Gastroesophageal sphincter (tissue), 4 donors: ENCODE measurements at places on chromosomes 16 and 17. TPM values are rescaled to one million over a fixed set of nuclear protein-coding genes. Genes with fewer than 3 reads are reported as not detected.

The GUCY2D gene
- total RNA-seq: not detected

DNA sequence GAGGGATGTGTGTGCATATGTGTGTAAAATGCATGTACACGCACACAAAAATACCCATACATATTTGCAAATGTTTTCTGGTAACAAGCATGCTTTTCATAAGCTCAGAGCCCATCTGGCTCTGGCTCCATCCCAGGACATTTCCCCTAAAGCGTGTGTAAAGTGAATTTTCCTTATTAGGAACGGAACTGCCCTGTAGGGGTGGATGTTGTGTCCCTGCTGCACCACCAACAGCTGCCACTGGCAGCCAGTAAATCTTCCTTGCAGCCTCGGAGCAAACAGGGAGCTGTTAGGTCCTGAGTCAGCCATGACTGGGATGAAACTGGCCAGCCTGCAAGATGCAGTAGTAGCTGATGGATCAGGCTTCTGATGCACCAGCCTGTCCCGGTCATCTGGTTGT, 393.5 kb downstream of the UTP18 start:
- ATAC-seq: no peak

- no peak for ATAC-seq
Measured at GRCh38 chr16:89174055-89174827, 2.7 kb downstream of the CDH15 start.

The COQ7 gene
- total RNA-seq: 37.8 TPM

DNA sequence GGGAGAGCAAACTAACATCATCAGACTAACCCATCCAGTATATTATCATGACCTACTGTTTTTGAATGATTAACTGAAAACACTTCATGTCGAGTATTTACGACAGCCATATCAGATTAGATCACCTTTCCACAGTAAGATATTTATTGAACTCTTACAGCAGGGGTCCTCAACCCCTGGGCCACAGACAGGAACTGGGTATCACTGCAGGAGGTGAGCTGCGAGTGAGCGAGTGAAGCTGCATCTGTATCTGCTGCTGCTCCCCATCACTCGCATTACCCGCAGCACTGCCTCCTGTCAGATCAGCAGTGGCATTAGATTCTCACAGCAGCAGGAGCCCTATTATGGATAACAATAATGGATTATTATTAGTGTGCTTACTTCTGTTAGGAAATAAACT, 59.5 kb downstream of the NETO2 start:
- no peak for ATAC-seq

The DGKE gene
- 9.9 TPM for total RNA-seq

The LRRC36 gene
- total RNA-seq: not detected

- no peak for ATAC-seq
Measured at GRCh38 chr16:6009151-6009550, 911.6 kb upstream of the EEF2KMT start.

The KRT27 gene
- not detected for total RNA-seq

DNA sequence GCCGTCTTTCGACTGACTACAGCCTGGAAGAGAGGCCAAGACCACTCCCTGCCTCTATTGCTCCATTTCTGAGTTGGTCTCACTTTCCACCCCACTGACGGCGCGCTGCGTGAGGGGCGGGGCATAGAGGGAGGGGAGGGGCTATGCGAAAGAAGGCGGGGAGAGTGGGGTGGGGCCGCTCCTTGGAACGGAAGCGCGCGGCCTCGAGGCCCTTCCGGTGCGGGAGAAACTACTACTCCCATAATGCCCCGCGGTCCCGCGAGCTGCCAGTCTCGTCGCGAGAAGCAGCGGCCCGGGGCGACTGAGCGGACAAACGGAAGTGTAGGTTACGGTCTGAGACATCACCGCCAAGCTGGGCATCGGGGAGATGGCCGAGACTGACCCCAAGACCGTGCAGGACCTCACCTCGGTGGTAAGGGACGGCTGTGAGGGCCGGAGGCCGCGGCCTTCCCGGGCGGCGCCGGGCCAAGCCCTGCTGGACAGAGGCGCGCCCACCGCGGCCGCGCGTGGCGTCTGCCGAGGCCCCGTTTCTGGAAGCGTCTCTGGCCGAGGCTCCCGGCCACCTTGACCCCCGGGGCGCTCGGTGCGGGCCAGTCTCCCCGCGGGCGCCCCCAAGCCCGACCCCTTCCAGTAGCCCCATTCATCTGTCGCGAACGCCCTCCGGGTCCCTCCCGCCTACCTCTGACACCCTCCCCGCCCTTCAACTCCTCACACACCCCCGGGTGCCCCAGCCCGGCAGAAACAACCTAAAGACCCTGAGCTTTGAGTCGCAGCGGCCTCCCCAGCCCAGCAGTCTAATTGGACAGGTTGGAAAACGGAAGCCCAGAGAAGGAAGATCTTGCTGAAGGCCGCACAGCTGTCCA, at the start of gene HSBP1:
TSS of gene HSBP1 (plus strand) at position 269 of the 863 bp plus-strand sequence. CDS start at position 368, 99 bp downstream.
- peak; percentile 97 for ATAC-seq

GRCh38 chr17:27430882-27431491, 25.3 kb upstream of the KSR1 start:
- no peak for ATAC-seq

GRCh38 chr17:17692353-17693252, 11.3 kb downstream of the RAI1 start:
- no peak for ATAC-seq

The PRR35 gene
- not detected for total RNA-seq

The TAT gene
- total RNA-seq: not detected

DNA sequence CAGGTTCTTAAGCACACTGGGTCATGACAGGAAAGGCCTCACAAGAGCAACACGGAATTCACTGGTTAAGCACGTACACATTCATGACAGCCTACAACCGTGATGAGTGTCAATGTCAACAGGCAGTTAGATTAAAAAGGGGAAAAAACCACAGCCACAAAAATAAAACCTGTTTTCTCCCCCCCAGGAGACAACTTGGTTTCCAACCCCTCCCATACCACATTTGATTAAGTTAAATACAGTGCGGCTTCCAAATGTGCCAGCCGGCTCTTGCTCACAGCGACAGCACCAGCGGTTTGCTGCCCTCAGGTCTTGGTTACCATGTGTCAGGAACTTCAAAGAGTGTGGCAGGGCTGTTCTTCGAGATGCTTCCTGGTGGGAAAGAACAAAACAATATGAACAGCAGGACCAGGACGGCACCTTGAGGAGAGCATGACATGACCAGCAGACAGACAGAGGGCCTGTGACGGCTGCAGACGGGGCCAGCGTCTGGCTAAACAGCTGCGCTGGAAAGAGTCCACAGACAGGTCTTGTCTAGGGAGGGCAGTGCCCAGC, 193.6 kb downstream of the PARN start:
- ATAC-seq: no peak

GRCh38 chr17:36506249-36506826, 19.9 kb downstream of the ZNHIT3 start:
- no peak for ATAC-seq

GRCh38 chr16:80803339-80804055, 901 bp downstream of the CDYL2 start:
- no peak for ATAC-seq

DNA sequence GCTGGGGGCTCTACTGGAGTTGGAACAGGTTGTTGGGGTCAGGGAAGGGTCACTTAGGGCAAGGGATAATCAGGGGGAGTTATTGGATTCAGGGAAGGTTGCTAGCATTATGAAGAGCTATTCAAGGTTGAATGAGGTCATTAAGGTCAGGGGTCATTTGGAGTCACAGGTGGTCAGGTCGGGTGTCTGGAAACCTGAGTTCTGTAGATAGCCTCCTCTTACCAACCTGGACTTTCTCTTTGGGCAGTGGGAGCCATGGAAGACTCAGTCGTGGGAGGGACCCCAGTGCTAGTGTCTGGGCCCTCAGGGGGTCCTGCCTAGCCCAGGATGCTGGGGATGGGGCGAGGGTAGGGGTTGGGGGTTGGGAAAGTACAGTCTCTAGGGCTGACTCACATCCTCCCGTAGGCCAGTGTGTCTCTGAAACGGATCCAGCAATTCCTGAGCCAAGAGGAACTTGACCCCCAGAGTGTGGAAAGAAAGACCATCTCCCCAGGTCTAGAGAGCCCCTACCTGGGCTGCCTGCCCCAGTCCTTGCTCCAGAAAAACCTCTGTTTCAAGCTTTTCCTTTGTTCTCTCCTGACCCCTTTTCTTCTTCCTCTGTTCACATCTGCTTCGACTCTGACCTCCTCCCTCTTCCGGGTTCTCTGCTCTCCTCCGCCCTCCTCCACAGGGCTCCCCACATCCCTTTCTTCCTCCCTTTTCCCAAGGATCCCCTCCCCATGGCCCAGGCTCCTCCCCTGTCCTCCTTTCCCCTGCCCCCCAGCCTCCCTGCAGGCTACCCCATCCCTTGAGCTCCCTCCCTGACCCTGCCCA, 33.5 kb downstream of the ABCC3 start:
- ATAC-seq: no peak

DNA sequence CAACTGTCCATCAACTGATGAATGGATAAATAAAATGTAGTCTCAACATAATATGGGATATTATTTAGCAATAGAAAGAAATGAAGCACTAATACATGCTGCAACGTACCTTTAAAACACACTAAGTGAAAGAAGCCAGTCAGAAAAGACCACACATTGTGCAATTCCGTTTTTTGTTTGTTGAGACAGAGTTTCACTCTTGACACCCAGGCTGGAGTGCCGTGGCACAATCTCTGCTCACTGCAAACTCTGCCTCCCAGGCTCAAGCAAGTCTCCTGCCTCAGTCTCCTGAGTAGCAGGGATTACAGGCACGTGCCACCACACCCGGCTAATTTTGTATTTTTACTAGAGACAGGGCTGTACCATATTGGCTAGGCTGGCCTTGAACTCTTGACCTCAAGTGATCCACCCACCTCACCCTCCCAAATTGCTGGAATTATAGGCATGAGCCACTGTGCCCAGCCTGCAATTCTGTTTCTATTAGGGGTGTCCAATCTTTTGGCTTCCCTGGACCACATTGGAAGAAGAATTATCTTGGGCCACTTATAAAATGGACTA, 40.1 kb downstream of the SCNN1B start:
- no peak for ATAC-seq

The ZFHX3 gene
- total RNA-seq: 31.2 TPM

The NPIPA2 gene
- 4.0 TPM for total RNA-seq

GRCh38 chr17:28744972-28745785, 1.4 kb downstream of the TRAF4 start:
- ATAC-seq: no peak

DNA sequence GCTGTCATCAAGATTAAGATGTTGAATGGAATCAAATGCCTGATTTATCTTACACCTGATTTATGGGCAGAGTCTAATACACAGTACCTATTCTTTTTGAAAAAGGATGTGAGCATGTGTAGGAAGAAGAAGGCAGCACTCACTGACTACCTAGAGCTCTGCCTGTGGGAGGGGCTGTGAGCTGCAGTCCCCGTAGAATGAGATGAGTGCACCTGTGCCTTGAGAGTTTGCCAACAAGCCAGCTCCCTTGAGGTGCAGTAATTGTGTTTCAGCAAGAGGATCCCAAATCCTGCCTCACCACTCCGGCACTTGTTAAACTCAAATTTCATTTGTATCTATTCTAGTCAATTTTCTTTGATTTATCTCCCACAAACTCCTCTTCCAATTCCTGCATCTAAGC, 46.0 kb downstream of the CDH11 start:
- no peak for ATAC-seq

DNA sequence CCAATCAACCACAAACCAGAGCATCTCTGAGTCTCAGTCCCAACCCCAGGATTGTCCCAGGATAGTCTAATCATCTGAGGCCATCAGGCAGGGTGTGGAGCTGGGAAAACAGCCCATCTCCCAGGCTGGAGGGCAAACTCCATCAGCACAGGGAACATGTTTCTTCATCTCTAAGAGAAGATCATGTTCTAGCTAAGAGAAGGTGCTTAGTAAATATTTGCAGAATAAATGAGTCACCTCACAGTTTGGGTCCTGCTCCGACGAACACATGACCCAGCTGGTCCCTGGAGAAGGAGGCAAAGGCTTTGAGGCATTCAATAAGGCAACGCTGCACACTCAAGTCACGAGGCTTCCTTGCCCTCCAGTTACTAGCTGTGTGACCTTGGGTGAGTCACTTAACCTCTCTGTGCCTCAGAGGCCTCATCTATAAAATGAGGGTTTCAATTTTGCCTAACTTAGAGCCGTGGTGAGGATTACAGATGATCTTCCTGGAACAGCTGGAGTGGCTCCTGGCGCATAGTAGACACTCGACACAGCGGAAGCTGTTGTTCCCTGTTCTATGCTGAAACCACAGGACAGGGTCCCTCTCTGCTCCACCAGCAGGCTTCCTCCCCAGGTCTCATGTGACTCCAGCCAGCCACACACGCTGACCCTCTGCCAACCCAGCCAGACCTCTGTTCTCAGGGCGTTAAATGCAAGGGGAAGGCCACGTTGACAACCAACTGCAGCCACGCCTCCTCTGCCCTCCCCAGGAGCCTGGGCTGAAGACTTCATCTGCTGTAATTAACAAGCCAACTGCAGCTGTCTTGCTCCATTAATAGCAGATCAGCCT, 10.3 kb upstream of the RPL38 start:
- peak; percentile 77 for ATAC-seq

The OVCA2 gene
- total RNA-seq: 34.1 TPM

DNA sequence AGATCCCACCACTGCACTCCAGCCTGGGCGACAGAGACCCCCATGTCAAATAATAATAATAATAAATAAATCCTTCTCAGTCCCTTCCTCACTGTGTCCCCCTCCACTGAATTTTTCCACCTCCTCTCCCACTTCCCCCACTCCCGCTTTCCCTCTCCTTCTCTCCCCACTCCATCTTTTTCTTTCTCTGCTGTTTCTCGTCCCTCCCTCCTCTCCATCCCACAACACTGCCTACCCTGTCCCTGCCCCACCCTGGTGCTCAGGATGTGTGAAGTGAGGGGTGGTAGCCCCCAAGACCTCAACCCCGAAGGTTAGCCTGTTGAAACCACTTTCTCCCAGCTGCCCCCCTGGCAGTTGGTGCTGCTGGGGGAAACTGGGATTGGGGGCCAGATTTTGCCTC, 34.4 kb upstream of the STH start:
- no peak for ATAC-seq

The ADAD2 gene
- 0.47 TPM for total RNA-seq

DNA sequence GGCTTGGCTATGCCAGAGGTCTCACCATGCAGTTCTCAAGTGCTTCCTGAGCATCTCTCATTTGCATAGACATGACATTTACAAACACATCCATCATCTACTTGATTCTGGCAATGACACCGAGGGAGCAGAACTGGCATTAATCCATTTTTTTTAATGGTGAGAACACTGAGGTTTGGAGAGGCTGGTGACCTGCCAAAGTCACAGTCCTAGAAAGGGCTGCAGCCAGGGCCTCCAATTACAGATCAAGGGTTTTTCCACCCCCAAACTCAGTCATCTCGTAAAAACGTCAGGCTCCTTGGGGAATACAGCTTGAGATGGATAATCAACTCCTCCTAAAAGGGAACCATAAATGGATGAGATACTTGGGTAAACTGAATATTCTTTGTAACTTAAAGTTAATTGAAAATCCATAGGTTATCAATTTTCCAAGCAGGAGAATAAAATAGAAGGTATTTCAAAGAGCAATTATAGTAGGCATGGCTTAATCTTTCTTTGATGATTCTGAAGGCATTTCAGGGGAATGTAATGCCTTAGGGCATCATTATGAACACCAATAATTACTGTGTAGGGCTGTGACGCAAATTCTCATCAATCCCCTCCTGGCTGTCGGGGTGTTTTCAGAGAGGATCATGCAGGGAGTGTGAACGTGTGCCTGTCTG, 9.4 kb upstream of the MEOX1 start:
- ATAC-seq: no peak

The CCDC144A gene
- 6.7 TPM for total RNA-seq
